ENCODE measurements at places on chromosomes 3 and 15. TPM values are rescaled to one million over a fixed set of nuclear protein-coding genes. Genes with fewer than 3 reads are reported as not detected.

ALDH1L1 gene
- 23.2 TPM for total RNA-seq

CPEB1 gene
- total RNA-seq: 8.3 TPM

GXYLT2 gene
- total RNA-seq: 17.4 TPM

SCN11A gene
- total RNA-seq: 3.0 TPM

SKOR1 gene
- total RNA-seq: 1.1 TPM

IGSF11 gene
- 8.1 TPM for total RNA-seq

LSMEM2 gene
- not detected for total RNA-seq

C3orf22 gene
- total RNA-seq: 0.54 TPM

PPM1M gene
- total RNA-seq: 21.7 TPM

B3GALNT1 gene
- total RNA-seq: 5.4 TPM

ATP2C1 gene
- 46.7 TPM for total RNA-seq

LAMB2 gene
- 612 TPM for total RNA-seq

SEMA3F gene
- 7.5 TPM for total RNA-seq

ADAMTS9 gene
- total RNA-seq: 45.4 TPM

STT3B gene
- 58.9 TPM for total RNA-seq

MED12L gene
- total RNA-seq: 0.71 TPM

MAP1A gene
- total RNA-seq: 61.2 TPM

CDCP1 gene
- 1.2 TPM for total RNA-seq

QARS1 gene
- 158 TPM for total RNA-seq

DZIP1L gene
- 25.0 TPM for total RNA-seq

CCDC14 gene
- 43.8 TPM for total RNA-seq

ARIH2 gene
- 128 TPM for total RNA-seq

EFCAB12 gene
- total RNA-seq: not detected

C3orf33 gene
- total RNA-seq: 6.1 TPM

SV2B gene
- 5.0 TPM for total RNA-seq

UMPS gene
- 21.4 TPM for total RNA-seq

SPESP1 gene
- 3.6 TPM for total RNA-seq

ERICH6 gene
- total RNA-seq: not detected

CCDC80 gene
- total RNA-seq: 18.8 TPM

CGNL1 gene
- 1.9 TPM for total RNA-seq

GABRG3 gene
- total RNA-seq: 0.28 TPM

IL17RD gene
- total RNA-seq: 22.3 TPM

DAZL gene
- 0.66 TPM for total RNA-seq

ARPIN gene
- total RNA-seq: 23.4 TPM
